Gastrocnemius medialis (tissue), 4 donors: ENCODE measurements at places on chromosomes 16 and 17.
A peak's percentile ranks its signal among the peaks of the same experiment; 100 is the strongest.

DNA sequence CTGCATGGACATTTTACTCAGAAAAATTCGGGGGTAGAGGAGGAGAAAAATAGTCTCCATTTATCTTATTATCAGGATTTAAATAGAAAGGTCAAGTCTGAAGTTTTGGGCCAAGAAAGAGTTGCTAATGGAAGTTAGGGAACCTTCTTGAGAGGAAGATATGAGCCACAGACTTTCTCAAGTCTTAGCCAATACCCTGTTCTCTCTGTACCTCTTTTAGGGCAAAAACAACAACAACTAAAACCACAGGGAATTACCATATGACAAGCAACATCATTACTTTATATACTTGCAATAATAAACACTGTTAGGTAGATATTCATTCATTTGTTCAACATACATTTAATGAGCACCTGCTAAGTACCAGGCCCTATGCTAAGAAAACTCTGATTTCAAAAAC, 282.2 kb upstream of the CDH5 start:
- DNase-seq = no peak

DNA sequence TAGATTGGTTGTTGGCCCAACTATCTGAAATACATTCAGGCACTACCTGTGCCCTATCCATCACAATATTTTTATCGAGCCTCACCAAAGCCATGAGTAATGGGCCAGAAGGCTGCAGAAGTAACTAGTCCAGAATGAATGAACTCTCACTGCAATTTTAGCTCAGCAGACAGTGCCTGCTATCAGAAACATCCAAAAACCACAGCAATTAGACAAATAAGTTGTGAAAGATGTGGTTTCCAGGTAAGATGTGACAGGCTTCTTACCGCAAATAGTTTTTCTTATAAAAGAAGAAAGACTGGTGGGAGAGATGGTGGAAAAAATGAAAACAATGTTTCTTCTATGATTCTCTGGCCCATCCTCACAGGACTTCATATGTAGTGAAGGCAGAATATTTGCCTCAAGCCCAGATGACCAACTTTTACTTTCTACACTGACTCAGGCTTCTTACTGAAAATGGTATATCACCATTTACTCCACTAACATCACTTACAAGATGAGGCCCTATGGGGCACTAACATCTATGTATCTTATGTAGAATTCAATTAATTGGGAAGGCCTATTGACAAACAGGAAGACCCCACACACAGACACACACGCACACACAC, 9.8 kb upstream of the RFFL start:
- no peak for DNase-seq

- peak; percentile 82 for DNase-seq
These were observed 56.5 kb upstream of the CIBAR2 start for GRCh38 chr16:85168732-85169256.

DNA sequence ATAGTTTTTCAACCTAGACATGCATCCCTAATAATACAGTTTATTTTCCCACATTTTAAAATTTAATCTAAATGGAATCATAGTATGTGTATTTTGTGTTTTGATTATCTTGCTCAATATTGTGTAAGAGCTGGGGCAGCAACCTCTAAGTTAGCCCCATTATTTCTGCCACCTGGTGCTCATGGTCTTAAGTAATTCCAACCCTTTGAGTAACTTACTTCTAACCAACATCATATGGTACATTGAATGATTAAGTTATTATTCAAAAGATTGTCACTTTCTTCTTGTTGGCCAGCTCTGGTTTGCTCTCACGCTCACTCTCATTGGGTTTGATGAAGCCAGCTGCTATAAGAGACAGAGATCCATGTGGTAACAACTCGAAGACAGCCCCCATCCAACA, 3.9 kb upstream of the KRTAP4-3 start:
- no peak for DNase-seq

DNA sequence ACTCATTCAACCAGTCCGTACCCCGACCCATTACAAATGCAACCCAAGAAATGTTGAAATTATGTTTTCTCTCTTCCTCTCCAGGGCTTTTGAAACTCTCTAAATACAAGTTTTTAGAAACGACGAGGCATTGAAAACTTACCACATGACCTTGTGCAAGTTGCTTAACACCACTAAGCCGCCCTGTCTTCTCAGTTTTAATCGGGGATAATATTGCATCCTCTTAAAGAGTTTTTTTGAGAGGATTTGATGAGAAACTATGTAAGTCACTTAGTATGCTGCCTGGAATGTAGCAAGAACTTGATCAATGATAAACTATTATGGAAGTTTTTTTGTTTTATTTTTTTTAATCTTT, 149.0 kb upstream of the FAM20A start:
- DNase-seq = no peak

DNA sequence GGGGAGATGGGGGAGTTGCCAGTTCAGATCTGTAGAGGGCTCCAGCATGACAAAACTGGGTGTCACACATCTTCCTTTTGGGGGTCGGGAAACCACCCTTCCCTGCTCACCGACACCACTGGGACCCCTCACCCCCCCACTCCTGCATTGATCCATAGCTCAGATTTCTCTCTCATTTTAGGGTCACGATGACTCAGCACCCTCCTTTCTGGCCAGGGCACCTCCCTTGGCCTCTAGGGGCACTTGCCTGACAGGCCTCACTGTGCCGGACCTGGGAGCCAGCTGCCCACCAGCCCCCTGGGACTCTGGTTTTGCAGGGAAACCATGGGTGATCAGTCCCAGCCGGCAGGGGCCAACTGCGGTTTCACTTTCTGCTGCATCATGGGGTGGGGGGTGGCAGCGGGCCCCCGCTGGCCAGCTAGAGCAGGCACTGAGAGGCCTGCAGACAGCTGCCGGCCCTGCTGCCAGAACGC, 239.4 kb downstream of the MRTFB start:
- peak; percentile 64 for DNase-seq

DNA sequence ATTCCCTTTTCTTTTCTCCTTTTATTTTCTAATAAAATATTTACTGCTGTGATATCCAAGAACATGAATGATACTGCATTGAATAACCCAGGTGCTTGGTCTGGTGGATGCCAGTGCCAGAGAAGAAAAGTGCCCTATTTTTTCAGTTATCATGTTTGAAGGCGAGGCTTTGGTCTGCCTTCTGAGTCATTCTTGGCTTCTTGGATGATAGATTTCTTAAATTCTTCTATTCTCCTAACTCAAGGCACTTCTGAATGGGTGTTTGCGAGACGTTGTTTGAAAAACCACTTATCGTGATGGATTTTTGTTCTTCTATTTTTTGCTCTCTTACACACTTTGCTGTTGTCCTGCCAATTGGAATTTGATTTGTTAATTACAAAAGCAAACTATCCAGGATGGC, 66.7 kb downstream of the FTO start:
- no peak for DNase-seq

- DNase-seq = no peak
These were observed 11.7 kb upstream of the TAOK1 start for GRCh38 chr17:29378500-29378899.

DNA sequence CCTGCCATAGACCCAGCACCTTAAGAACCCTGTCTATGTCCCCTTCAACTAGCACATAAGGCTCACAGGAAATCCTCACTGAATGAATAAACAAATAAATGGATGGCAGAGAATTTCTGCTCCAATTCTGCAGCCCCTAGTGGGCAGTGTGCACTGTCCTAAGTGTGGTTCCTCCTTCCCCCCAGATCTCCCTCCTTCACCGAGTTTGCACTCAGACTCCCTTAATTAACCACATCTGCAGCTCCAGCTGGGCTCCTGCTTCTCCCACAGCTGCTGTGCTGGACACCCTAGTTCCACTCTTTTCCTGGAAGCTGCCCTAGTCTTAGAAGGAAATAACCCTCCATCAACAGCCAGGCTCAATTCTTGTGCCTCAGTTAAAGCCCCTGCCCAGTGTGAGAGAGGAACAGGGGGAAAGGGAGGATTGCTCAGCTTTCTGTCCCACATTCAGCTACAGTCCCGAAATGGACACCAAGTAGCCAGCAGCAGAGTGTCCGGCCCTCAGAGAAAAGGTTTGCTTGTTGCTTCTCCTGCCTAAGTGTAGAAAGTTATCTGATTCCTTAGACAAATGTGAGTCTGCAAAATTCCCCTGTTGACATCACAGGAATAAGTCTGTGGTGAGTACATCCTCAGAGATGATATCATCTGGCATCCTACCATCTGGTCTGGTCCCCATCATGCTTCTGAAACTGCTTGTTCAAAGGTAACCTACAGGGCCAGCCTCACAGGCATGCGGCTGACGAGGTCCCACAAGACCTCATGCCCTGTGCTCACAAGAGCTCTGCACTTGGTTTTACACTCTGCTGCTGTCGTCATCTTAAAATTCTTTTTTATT, 12.3 kb downstream of the LRRC3C start:
- DNase-seq = no peak

GRCh38 chr16:81797443-81797842, 18.4 kb downstream of the PLCG2 start:
- no peak for DNase-seq

- DNase-seq = no peak
These were observed 71.0 kb upstream of the ATF7IP2 start for GRCh38 chr16:10314811-10315210.

DNA sequence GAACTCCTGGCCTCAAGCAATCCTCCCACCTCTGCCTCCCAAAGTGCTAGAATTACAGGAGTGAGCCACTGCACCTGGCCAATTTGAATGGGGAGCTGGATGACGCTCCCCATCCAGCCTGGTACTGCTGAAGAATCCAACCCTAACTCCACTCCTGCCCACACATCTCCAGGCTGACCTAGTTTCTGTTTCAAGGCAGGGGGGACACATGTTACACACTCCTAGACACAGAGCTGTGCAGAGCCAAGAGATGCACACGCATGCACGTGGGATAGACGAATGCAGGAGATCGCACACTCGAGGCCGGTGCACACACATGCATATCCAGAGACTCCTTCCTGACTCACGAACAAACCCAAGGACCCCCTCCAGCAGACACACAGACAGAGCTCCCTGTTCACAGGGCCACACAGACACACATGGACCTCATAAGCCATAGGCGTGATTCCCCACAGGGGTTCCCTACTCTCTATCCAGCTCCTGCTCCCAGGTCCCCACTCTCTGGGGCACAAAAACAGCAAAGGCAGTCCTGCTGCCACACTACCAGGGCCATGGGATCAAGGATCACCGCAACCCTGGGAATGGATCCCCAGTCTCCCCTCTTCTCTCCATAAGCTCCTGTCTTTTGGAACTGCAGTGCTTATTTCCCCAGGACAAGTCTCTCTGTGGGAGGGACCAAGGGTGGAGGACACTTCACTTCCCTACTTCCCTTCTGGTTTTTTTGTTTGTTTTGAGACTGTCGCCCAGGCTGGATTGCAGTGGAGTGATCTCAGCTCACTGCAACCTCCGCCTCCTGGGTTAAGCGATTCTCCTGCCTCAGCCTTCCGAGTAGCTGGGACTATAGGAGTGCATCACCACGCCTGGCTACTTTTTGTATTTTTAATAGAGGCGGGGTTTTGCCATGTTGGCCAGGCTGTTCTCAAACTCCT, 14.4 kb downstream of the EPOP start:
- no peak for DNase-seq

DNA sequence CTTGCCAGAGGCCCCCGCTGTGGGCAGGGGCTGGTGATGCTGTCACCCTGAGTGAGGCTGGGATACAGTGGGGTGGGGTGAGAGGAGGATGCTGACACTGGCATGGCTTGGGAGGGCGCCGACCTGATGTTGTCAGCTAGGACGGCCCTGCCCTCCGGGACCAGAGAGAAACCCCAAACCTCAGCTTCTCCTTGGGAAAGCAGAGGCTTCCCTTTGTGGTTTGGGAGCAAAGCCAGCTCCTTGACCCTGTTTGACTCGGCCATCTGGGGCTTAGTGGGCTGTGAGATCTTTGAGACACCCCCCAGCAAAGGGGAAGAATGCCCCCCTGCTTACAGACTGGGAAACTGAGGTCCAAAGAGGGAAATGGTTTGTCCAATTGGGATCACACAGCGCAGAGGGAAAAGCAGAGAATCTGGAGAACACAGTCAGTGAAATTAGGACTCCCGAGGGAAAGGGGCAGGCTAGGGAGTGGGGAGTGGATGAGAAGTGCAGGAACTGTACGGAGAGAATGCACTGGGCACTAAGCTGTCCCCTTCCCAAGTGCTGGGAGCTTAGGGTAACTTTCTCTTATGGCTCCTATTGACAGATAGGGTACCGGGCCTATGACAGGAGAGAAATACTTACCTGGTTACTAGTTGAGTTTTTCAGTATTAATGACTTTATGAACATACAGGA, 40.7 kb upstream of the DLX4 start:
- DNase-seq = no peak

GRCh38 chr17:8019665-8020650, 17.5 kb downstream of the GUCY2D start:
- no peak for DNase-seq

DNA sequence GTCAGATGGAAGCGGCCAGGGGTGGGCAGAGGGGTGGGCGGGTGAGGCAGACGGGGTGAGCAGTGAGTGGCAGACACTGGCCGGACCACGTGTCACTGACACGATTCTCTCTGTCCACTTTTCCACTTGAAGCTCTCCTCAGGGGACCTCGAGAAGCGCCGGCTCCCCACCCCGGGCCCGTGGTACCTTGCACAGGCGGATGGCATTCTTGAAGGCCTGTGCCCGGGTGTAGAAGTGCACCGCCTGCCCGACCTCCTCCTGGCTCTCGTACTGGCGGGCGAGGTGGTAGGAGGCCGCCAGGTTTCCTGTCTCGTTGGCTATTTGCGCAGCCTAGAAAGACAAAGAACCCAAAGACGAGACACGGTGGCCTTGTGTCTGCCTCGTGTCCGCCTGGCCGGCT, 9.1 kb upstream of the TMEM204 start:
- no peak for DNase-seq

DNA sequence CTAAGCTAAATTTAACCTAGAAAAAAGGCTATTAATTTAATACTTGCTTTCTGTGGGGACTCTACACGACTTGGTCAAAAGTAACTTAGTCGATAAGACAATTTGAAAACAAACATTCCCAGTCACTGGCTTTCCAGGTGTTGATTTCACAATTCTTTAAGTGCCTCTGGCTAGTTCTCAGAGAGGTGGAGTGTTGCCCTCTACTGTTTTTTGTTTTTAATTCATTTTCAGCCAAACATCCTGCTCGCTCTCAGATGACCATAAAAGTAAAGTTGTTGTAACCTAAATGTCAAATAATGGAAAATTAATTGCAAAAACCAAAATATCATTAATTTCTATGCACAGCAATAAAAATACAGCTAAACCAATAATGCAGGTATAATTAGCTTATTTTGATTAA, 107.1 kb downstream of the MYO1D start:
- no peak for DNase-seq

DNA sequence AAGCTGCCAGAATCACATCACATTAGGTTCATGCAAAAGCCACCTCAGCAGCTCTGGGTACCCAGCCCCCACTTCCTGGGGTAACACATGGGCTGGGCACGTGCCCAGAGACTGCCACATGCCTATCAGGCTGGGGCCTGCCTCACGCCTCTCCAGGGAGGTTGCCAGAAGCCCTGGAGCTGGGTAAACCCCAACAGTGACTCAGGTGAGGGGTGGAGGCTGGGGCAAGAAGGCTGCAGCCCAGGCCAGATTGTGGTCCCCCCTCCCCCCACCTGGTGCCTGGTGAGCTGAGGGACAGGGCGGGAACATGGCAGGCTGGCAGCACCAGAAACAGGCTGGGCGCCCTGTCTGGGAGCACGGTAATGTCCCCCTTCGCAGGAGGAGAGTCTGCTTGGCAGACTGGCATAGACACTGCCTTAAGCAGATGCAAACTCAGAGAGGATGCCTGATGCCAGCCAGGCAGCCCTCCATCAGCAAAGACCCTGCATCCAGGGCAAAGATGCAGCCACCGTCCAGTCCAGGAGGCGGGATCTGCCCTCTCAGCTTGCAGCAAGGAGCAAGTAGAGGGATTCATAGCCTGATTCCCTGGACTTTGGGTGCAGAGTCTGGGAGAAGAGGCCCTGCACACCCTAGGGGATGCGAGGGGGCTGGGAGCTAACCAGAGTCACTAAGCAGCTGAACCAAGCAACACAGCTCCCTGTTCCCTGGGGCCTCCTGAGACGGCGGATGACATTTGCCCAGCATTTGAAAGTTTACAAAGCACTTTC, 28.8 kb downstream of the NGFR start:
- no peak for DNase-seq
